ENCODE measurements at places on chromosomes 4 and X.

- no peak for DNase-seq
Measured at GRCh38 chr4:81346719-81347118, 125.0 kb downstream of the RASGEF1B start.

DNA sequence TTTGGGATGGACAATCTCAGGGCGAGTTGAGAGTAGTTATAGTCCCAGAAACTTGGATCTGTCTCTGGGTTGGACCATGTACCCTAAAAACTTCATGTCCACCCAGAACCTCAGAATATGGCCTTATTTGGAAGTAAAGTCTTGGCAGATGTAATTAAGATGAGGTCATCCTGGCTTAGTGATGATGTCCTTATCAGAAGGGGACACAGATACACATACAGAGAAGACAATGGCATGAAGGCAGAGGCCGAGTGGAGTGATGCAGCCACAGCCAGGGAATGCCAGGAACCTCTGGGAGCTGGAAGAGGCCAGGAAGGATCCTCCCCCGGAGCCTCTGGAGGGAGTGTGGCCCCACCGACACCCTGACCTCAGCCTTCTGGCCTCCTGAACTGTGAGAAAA lies 61.2 kb upstream of the STX18 start:
- DNase-seq, result no peak

DNA sequence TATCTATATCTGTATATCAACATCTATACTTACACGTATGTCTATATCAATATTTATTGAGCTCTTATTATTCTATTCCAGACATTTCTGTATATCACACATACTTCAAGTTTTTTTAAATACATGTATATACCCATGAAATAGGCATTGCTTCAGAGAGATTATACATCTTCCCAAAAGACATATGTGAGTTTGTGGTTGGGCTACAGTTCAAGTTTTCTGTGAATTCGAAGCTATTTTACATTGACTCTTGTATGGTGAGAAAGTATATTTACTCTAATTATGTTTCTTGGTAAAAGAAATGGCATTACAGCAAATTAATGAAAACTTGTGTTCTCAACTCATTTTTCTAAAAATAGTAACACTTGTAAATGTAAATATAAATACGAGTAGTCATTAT lies 46.8 kb upstream of the CTSO start:
- no peak for DNase-seq

DNA sequence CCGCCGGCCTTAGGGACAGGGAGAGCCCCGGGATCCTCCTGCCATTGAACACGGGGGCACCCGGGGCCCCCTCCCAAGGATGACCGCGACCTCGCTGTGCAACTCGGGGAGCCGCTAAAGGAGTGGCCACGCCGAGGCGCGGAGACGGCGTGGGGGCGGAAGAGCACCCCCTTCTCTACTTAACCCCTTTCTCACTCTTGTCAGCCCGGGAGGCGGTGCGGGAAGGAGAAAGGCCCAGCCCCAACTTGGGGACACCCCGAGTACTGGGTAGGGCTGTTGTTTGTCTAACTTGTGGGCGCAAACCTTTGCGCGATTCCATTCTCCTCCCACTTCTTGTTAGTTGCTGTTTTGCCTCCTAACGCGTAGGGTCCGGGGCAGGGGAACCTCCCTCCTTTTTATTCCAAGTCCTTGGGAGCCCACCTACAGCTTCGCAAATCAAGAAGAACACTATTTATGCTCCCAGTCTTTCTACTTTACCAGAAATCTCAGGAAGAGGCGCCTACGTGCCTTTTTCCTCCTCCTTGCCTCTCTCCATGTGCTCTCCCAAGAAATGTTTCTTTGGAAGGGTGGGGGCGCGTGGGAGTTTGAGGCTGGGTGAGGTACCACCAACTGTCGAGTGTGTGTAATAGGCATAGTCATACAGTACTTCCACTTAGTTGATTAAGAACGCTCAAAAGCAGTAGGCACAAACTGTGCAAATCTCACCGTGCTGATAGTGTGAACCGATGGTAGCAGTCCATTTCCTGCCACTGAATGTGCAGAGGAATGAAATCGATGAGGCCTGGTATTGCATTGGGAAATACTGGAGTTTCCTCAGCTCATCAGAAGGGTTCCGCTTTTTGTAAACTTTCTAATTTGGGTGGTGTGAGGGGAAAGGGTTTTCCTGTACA lies 813 bp downstream of the DIAPH2 start:
- DNase-seq, result peak; percentile 29
